ENCODE measurements at places on chromosomes 4 and X. TPM values are rescaled to one million over a fixed set of nuclear protein-coding genes. Genes with fewer than 3 reads are reported as not detected.

DNA sequence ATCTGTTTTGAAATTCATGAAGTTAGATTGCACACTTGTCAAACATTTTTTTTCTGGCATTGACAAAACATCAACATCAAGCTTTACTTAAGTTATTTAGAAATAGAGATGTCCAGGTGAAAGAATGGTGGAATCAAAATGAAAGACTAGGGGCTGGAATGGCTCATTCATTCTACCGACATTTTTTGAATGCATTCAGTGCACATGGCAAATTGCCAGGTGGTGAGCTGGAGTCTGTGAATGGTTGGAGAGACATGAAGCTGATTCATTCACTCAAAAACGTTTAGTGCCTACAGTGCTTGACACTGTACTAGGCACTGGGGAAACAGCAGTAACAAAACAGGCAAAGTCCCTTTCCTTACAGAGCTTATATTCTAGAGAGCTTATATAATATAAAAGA, 292.4 kb downstream of the PPP1R2C start:
- DNase-seq = no peak

DNA sequence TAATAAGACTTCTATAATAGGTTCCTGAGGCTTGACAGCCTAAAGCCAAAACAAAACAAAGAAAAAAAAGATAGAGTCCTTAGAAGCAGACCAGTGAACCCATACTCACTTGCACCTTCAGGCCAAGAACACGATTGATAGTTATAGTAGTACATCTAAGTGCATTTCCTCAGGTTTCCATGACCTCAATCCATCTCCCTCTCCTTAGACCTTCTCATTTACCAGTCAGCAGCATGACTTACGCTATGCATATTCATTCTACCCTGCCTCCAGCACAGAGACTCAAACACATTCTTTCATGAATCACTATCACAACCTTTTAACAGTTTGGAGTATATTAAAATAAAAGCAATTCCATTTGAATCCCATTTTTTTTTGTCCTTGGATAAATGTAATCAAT, 855.6 kb downstream of the CCSER1 start:
- no peak for DNase-seq

DNA sequence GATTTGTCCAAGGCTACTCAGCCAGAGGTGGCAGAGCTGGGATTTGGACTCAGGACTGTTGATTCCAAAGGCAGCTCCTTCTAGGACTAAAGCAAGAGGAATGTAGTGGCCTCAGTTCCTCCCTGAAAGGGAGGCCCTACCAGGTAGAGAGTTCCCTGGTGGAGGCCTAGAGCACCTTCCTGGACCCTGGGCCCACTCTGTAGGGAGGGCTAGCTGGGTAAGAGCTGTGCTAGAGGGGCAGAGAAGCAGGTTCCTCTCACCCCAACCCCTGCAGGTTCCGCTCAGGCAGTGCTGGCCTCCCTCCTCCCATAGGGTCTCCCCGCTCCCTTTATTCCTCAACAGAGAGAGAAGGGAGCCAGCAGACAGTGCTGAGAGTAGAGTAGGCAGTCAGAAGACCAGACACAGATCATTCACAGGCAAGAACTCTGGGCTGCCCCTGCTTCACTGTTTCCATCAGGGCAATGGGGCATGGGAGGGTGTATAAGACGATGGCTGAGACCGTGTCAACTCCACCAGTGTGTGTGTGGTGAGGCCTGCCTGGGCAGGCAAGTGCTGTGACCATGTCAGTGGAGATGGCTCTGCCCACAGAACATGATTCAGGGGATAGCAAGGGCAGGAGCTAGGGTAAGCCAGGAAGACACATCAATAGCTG, 12.4 kb upstream of the PJA1 start:
- no peak for DNase-seq

- no peak for DNase-seq
These were observed 24.0 kb downstream of the RBMX start for GRCh38 chrX:136856551-136856950.

DNA sequence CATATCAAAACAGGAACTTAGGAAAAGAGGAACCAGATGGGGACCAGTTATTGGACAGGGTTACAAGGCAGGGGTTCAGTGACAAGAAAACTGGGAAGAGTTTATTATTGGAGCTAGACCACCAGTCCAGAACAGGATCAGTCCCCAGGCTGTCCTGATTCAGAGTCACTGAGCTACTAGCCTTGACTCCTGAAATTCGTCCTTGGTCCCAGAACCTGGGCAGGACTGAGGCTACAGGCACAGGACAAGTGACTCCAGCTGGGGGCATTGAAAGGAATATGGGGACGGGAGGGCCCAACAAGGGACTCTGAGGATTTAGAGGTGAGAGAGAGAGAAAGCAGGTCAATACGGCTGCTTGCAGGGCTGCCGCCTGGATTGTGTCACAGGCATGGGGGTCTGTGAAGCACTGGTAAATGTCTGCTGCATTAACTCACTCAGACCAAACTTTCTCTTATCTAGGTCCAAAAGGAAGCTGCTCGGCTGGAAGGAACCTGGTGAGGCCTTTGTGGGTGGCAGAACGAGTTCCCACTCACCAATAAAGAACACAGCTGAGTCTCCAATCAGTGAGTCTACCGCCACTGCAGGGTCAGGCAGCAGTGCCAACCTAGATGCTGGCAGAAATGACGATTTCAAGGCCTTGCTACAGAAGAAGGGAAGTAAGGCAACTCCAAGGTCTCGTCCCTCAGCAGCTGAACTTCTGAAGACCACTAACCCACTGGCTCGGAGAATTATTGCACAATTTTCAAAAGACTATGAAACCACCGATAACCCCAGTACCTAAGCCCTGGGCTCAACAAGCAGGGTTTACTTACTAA, 11.3 kb upstream of the RTL5 start:
- no peak for DNase-seq

Gene RNF150
- total RNA-seq = 0.07 TPM

Gene UCHL1
- not detected for total RNA-seq

Gene AFM
- total RNA-seq = not detected

All from CD4-positive, CD25-positive, alpha-beta regulatory T cell (primary cell).